Fibroblast of skin of right biceps (primary cell): ENCODE measurements at places on chromosomes 6 and 20.

DNA sequence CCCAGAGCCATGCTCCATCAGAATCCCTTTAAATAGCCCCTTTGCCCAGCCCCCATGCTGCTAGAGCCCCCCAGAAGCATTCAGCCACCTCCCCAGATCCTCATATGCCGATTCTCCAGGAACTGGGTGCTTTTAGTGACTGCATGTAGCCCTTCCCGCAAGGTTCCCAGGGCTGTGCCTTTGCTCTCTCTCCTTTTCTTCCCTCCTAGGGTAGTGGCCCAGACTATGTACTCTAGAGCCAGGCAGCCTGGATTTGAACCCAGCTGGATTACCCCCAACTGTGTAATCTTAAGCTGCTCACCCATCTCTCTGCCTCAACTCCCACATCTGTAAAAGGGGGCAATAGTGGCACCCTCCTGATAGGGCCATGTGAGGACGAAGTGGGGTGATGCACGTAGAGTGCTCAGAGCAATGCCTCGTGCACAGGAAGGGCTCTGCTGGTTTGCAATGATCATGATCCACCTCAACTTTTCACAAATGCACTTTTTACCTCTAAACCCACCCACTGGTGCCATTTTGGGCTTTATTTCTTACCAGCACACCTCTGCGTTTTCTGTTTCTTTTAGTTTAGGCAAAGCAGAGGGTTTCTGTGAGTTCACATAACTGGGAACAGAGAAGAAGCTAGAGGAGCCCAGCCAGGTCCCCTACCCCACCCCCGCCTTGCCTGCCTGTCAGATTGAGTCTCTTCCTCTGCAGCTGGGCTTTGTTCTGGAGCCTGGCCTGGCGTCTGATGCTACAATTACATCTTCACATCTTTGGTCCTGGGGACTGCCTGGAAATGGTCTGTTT is 396.5 kb downstream of the RNGTT start:
- DNase-seq, result no peak

DNA sequence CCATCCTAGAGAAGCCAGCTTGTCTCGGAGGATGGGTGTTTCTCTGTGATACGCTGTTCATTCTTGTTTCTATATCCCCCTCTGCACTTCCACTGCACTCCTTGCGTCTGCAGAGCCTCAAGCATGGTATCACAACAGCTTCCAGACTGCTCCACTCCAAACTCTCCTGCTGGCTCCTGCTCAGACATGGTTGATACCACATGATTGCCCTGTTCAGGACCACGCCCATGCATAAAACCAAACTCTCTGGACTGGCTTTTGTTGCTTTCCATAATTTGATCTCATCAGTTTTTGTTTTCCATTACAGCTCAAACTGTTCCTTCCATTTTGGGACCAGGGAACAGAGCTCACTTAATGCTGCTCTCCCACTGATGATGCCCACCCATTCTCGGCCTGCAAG is 30.0 kb upstream of the SMIM29 start:
- no peak for DNase-seq

DNA sequence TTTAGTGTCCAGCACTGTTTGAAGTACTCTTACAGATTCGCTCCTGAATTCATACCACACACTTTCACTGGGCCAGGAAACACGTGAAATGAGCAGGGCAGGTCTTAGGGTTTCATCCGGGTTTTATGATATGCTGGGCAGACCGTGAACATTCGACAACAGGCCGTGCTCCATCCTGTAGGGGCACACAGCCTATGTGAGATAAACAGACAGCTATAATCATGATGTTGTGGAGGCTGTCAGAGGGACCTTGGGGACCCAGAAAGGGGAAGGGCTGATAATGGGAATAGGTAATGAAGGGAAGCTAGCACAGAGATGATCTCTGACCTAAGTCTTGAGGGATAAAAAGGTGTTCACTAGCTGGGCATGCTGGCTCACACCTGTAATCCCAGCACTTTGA is 110.4 kb downstream of the RIN2 start:
- no peak for DNase-seq

DNA sequence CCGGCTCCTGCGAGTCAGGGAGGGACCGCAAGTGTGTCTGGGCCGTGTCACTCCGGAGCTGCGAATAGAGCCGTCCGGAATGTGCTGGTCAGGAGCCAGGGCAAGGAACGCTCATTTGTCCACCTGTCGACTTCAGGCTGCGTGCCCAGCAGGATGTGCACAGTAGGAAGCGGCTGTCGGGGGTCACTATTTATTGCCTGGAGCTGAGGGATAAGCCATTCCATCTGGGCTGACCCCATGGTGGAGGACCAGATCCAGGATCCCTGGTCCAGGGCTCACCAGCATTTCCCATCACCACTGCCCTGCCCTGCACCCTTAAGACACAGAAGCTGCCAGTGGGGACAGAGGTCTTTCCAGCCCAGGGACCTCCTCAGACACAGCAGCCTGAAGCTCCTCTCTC is 14.7 kb downstream of the NTSR1 start:
- peak; percentile 20 for DNase-seq

DNA sequence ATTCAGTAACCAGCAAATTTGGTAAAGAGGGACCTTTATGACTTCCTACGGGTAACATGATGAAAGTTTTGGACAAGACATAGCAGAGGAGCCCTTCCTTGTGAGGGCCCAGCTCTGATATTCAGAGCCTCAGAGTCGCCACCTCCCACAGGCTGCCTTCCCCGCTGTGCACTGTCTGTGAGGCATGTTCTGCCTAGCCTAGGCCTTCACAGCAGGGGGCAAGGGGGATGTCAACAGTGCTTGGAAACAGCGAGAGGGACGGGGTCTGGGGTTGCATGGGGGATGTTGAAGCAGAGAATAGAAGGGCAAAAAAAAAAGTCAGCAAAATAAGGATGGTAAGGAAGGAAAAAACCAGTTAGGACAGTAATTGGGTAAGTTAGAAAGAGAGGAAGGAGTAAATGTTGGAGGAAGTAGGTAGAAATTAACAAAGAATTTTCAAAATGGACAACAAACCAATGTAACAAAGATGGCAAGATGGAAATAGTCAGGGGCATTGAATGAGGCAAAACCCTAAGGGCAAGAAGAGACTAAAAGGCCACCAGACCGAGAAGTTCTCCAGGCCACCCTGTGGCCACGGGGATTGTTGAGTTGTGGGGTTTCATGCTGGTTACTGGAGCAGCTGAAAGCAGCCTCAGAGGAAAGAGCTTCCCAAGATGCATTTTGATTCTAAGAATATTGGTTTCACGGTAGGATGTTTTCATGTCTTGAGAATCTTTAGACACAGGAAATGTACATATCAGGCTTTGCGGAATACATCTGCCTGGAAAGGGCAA is 139.8 kb downstream of the LY86 start:
- no peak for DNase-seq

GRCh38 chr6:168042426-168043192 is 36.4 kb downstream of the FRMD1 start:
- DNase-seq, result no peak

DNA sequence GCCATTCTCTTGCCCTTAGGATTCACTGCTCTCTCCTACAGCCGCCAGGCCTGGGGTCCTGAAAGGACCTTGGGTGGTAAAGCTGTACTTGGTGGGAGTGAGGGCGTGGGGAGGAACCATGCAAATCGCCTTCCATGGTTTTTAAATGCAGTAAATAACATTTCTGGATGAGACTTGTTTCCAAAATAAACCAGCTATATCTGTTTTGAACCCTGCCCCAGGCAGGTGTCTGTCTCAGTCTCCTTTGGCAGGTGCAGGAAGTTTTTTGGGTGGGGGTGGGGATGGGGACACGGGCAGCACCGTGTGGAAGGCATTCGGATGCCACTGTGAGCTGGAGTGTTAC is 14.3 kb downstream of the ITPA start:
- DNase-seq, result no peak

- no peak for DNase-seq
Measured at GRCh38 chr6:170212956-170213636, 77.8 kb downstream of the DLL1 start.

- no peak for DNase-seq
Measured at GRCh38 chr20:18466574-18466893, 296 bp downstream of the DZANK1 start.

- DNase-seq, result peak; percentile 33
Measured at GRCh38 chr6:13500264-13500663, 12.9 kb upstream of the GFOD1 start.

DNA sequence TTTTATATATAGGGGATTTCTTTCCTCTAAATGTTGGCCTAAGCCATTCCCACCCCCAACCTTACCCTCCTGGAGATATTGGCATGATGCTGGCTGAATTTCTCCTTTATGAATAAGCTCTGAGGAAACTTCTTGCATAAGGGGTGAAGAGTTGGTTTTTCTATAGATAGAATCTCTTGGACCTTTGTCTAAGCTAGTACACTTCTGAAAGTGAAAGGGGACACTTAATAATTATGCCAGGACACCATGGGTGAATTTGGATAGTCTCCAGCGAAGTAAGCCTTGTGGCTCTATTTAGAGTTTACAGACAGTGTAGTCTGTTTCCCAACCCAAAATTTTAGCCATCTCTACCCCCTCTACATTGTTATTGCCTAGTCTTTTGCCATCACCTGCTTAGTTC is 27.1 kb upstream of the FABP7 start:
- no peak for DNase-seq

- DNase-seq, result peak; percentile 37
Measured at GRCh38 chr20:15799871-15800270, 773.4 kb downstream of the KIF16B start.

GRCh38 chr6:112245511-112246203 is 8.7 kb downstream of the LAMA4 start:
- DNase-seq, result peak; percentile 95

GRCh38 chr6:1554141-1554475 is 55.6 kb upstream of the FOXC1 start:
- no peak for DNase-seq

DNA sequence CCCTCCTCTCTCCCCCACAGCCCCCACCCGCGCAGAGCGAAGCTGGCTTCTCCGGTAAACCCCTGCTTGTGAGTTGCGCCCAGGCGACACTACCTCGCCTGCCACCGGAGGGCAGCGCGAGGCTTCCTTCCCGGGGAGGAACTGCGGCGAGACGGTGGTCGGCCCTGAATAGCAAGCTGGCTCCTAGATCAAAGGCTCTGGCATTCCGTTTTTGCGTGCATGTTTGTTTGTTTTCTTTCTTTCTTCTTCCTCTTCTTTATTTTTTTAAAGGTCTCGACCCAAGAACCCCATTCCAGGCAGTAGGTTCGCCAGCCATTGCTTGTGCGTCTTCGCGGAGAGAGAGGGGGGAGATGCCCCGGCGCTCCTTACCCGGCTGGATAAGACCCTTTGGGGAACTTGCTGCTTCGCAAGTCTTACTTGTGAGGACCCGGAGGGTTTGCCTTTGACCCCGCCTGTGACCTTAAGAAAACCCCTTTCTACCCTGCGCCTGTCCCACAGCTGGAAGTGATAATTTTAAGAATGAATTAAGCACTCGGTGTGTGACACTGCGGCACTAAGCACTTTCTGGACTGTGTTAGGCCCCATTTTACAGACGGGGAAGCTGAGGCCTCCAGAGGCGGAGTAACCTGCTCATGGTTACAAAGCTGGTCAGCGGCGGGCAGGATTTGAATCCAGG is 92.7 kb upstream of the SIRPA start:
- DNase-seq, result peak; percentile 79

- DNase-seq, result no peak
Measured at GRCh38 chr6:44179072-44179536, 20.5 kb downstream of the CAPN11 start.

DNA sequence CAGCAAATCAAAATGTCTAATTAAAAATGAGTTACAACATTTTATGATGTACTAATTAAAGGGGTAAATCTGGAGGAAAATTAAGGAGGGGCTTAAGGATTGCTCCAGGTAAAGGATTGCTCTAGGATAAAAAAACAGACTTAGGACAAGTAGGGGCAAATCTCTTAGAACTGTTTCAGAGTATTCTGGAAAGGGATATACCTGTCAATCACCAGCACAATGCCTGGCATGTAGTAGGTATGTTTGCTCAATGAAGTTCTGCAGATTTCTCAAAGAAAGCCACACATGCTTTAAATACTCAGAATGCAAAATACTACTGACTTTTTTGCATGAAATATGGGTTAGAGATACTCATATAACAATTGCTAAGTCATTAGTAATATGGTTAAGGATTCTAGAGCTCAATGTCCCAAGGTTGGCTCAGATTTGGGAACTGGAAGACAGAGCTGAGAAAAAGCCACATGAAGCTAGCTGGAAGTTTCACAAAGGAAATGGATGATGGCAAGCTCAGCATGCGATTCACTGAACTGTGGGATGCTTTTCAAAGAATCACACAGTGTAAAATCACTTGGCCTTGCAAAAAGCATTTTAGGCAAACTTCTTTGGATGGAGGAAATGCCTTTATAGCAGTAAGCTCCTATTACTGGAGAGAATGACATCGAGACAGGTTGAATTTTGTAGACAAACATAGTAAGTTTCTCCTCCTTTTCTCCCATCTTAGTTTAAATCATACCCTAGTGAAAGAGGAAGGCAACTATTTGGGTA is 72.8 kb downstream of the MAP3K5 start:
- DNase-seq, result no peak

DNA sequence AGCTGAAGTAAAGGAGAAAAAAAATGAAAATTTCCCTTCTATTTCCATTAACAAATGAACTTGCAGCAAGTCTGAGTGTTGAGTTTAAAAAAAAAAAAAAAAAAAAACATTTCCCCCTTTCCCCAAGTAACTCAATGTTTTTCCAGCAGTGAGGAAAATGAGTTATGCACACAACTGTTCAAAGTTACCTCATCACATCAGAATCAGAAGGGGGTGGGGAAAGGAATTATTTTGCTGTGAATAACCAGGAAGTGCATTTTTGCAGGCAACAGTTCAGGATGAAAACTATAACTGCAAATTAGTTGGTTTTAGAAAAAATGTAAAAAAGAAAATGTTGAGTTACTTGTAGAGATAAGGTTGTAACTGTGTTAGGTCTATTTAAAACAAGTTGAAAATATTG is 568.9 kb upstream of the CITED2 start:
- peak; percentile 99 for DNase-seq

DNA sequence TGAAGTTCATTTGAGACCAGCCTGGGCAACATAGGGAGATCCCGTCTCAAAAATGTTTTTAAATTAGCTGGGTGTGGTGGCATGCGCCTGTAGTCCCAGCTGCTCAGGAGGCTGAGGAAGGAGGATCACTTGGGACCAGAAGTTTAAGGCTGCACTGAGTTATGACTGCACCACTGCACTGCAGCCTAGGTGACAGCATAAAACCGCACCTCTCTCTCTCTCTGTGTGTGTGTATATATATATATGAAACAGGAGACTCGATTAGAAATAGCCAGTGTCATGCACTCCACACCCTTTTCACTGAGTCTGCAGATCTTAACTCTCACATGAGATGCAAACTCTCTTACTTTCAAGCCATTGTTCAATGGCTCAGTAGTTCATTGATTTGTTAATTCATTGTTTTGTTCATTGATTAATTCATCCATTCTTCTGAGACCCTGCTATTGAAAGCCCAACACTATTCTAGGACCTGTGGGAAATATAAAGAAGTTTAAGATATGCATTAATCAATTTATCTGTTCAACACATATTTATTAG is 52.4 kb upstream of the MRPS10 start:
- DNase-seq, result no peak
